ENCODE measurements at places on chromosomes 5 and 9.

- DNase-seq, result peak; percentile 58
These were observed 19.2 kb upstream of the SHB start for GRCh38 chr9:38088006-38088925.

DNA sequence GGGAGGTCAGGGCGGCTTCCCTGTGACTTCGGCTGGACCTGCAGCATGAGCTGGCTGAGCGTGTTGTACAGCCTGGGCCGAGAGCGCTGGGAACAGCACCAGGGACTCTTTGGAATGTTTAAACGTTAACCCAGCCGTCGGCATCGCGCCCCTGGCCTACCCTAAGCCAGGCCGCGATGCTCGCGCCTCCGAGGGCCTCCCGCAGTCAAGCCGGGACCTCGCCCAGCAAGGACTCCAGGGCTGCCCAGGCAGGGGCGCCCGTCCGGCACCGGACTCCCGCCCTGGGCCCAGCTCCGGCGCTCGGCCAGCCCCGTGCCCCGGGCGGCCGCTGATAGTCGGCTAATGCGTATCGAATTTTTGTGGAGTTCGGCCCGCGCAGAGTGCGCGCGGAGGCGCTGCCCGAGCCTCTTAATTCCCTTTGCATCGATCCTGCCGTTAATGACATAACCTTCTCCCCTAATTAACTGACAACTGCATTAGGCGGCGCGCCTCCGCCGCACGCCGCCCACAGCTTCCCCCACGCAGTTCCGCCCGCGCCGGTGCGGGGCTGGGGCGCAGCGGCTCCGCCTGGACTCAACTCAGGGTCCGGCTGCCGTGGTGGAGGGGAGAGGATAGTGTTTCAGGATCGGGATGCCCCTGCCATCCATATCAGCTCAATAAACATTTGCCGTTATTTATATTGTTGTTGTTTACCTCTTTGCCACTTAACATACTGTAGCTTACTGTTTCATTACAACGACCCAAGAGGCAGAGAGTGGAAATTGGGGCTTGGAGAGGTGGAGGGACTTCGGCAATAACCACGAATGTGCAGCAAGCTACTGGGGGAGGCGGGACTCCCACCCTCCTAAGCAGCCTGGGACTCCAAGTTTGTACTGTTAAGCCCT, 28.8 kb upstream of the CDC23 start:
- DNase-seq, result no peak

GRCh38 chr5:143390941-143391340, 12.5 kb downstream of the NR3C1 start:
- DNase-seq, result no peak

DNA sequence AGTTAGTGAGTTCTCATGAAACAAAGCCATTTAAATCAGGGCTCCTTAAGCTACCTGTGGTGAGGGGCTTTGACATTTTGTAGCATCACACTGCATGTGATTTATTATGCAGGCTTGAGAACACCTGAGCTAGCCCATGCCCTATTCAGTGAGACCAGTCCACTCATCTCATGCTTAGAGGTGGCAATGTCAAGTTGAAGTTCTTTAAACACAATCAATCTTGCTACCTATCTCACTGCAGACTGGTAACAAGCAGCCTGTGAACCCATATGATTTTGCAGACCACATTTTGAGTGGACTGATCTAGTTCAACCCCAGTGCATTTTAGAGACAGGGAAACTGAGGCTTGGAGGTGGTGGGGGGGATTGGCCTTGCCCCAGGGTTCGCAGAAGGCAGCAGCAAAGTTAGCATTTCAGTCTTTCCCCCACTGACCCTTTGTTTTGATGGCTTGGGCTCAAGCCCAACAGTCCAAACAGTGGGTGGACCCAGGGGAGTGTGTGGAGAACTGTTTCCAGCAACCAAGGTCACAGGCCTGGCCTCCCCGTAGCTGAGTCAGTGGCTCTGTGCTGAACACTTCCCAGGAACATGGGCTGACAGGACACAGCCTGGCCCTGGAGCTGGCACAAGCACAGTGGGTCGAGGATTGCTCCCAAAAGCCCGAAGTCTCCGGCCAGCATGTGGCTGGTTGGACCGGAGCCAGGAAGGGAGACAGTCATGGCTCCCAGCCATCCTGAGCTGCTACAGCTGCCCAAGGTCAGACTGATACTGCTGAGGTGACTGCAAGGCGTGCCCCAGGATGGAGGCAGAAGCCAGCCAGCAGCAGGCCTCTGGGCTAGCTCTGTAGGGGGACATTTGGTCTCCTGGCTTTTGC, 95.3 kb downstream of the RGS3 start:
- no peak for DNase-seq

GRCh38 chr5:75306746-75307145, 30.3 kb upstream of the HMGCR start:
- no peak for DNase-seq

DNA sequence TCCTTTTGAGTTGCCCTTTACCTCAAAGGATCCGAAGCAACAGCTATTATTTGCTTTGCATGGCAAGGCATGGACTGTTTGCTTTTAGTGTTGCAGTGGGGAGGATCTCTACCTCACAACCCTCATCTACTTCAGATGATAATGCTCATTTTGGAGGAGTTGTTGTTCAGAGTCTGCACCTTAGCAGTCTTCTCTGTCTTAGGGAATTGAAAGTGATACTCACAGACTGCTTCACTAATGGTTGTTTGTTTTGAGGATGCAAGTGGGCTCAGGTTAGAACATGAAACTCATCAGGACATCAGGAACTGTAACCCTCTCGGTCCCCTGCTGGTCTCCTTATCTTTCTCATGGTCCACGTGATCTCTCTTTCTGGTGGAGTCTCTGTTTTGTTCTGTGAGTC, 172.9 kb upstream of the ANKH start:
- no peak for DNase-seq

Data from stimulated activated CD4-positive, alpha-beta T cell treated with anti-CD3 and anti-CD28 coated beads, Interleukin-15, amount 100 ng/mL, for 1 hour (primary cell).